Activated effector memory CD4-positive, alpha-beta T cell treated with Interleukin-2 at 50 U/mL for 16 hours (primary cell): ENCODE measurements at places on chromosomes 5 and 9.

GRCh38 chr9:33289496-33289895, 820 bp upstream of the NFX1 start:
- DNase-seq, result peak; percentile 13

DNA sequence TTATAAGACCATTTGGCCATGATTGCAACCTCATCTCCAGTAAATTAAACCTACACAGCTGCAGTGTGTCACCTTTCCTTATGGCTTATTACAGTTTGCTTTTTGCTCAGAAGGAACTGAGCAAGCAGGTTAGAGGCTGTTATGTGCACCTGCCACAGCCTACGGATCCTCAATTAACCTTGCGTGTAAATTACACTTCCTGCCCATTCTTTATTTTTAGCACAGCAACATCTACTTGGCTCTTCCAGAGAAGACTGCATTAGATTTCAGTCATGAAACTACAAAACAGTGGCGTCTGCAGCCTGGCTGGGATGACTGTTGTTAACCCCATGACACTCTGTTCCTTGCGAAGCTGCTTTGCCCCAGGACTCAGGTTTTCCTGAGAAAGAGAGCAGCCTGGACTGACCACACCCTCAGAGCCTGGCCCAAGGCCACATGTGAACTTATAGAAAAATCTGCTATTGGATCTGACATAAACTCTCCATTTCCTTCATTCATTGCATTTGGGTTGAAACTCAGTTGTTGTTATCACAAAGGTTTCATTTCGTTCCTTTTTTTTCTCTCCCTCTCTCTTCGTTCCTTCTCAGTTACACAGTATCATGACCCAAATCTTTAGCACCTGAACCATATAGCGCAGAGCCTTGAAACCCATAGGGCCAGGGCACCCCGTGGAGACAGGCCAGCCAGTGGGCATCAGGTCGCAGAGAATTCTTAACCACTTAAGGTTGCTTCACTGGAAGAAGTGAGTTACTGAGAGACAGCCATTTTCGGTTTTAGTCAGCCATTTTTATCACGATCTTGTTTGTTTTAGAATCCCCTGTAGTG, 138.6 kb downstream of the PALM2AKAP2 start:
- peak; percentile 12 for DNase-seq

GRCh38 chr5:75847561-75848021, 130.4 kb upstream of the POC5 start:
- no peak for DNase-seq

DNA sequence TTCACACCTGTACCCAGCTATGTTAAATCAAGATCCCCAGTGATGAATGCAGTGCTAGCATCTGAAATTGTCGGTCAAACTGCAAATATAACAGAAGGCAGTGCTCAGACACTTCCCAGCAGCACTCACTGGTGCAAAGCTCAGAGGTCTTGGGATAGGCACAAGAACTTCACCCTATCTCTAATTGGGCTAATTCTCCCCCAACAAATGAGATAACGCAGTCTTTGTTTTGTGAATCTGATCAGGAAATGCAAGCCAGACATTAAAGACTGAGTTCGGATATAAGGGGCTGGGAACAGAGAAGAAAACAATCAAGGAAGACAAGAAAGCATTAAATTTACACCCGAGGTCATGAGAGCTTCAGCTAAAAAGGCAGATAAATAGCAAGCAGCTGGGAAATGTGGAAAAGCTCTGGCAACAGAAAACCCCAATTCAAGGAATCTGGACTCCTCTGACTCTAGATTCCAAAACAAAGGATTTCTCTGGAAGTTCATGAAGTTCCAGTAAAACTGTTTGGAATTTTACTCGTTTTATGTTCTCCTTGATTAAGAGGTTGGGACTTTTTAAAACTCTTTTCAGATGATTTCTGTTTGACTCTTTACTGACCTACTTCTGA, 65.1 kb downstream of the GNA14 start:
- DNase-seq, result no peak

DNA sequence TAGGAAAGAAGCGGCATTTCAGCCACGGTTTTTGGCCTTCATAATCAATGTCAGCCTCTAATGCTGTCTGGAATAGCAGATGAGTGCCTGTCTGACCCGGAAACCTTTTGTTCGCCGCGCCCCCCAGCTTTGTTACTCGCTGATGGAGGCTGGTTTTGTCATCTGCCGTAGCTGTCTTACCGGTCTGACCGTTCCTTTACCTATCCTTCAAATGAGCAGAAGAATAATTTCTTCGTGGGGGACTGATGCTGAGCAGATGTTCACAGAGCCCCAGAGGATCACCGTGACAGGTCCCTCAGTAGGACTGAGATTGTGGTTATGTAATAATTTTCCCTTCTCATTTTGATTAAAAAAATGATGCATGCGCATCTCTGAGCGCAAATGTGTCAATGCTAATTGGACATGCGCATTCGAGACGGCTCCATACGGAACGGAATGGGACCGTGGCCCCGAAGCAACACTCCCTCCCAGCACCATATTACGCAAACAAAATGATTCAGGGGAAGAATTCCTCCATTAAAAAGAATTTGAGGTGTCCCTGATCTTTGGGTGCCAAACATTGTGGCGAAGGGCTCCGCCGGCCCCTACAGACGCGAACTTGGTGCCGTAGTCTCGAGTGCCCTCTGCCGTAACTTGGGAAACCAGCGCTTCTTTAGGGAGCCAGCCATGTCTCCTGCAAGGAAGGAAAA, 27.6 kb downstream of the TLX3 start:
- no peak for DNase-seq

GRCh38 chr5:2112173-2113025, 229.7 kb upstream of the IRX4 start:
- DNase-seq, result no peak

- DNase-seq, result no peak
Observed at GRCh38 chr5:120152472-120152871, 311.6 kb upstream of the PRR16 start.

DNA sequence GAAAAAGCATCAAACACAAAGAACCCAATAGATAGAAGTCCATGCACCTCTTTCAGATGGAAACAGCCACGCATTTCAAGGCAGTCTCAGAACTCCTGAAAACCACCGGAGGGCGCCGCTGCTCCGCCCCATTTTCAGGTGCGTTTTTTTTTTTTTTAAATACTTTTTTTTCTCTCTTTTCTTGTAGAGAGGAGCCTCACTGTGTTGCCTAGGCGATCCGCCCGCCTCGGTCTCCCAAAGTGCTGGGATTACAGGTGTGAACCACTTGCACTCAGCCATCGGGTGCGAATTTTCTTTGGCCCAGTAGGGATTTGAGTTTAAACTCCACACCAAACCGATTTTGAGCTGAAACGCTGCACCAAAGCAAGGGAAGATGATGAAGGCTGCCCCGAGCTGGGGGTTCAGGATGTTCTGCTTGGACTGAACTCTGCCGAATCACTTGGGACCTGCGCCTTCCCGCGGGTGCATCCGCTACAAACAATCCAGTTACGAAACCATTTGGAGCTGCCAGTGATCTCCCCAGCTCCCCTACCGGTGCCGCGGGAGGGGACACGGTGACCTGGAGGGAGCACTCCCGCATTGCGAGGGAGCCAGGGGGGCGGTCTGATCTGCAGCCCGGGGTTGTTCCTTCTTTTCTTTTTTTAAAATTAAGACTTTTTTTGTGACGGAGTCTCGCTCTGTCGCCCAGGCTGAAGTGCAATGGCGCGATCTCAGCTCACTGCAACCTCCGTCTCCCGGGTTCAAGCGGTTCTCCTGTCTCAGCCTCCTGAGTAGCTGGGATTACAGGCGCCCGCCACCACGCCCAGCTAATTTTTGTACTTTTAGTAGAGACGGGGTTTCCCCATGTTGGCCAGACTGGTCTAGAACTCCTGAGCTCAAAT, 1.4 kb downstream of the PTGR1 start:
- DNase-seq, result peak; percentile 51

GRCh38 chr5:158873104-158873503, 226.6 kb downstream of the EBF1 start:
- no peak for DNase-seq

DNA sequence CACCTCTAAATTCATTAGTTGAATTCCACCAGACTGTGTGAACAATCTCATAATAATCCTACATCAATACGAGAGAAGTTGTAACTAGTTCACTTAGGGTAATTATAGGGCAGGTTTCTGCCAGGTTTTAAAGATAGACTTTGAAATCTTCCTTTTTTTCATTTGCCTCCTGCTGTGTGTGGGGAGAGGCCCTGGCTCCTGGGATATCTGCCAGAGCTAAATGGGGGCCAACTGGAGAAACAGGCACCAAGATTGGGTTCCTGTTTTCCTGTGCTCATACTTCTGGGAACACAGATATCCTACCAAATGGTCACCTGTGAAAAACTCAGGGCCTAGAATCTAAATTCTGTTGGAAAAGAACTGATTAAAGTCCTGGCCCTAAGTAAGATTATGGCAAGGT, 42.3 kb downstream of the SH3RF2 start:
- DNase-seq, result no peak

GRCh38 chr9:118268046-118268445, 563.8 kb downstream of the TLR4 start:
- DNase-seq, result no peak

DNA sequence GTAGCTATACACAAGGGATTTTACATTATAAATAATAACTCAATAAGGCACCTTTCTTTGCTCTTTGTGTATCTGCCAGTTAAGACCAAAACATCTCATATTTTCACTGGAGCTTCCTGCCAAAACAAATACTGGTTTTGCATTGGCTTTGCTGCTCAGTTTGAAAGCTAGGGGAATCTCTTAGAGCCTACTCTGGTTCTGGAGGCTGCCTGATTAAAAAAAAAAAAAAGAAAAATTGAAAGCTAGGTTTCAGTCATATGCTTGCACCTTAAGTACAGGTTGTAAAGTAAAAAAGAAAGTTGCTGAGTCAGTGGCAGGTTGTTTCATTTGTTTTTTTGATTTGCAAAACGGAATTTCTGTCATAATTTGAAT, 2.3 kb downstream of the DENND4C start:
- no peak for DNase-seq

GRCh38 chr9:123868002-123868401, 61.9 kb downstream of the DENND1A start:
- no peak for DNase-seq

DNA sequence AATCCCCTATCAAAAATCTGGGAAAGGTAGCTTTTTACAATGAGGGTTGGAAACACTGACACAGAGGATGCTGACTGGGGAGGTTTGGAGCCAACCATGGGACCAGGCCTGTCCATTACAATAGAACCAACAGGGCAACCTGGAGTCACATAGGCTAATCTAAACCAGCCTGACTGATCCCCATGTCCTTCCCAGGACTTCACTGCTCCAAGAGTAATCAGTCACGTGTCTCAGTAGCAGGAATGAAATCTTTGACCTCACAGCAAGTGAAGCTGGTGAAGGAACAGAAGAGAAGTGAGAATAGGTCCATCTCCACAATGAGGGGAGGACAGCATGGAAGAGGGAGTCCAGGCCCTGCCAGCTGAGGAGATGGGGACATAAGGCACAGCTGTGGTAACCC, 16.0 kb upstream of the GLRX start:
- DNase-seq, result no peak

- no peak for DNase-seq
Observed at GRCh38 chr9:133342570-133342969, 5.4 kb downstream of the MED22 start.

GRCh38 chr5:75457691-75458090, 53.7 kb downstream of the CERT1 start:
- DNase-seq, result no peak

DNA sequence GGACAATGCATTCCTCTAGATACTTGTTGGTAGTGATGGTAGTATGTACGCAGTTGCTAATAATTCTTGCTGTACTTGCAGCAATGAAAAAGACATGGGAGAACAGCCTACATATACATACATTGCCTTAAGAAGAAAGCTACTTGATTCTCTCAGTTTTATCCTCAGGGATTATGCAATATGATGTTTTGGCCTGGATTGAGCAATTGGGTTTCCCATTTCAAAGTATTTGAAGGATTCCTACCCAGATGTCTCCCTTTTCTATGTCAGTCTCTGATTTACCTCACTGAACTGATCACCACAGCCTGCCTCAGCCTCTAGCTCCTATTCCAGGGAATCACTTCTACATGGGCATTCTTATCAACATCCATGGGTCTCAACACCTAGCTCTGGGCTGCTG, 210.1 kb upstream of the CDH10 start:
- no peak for DNase-seq

DNA sequence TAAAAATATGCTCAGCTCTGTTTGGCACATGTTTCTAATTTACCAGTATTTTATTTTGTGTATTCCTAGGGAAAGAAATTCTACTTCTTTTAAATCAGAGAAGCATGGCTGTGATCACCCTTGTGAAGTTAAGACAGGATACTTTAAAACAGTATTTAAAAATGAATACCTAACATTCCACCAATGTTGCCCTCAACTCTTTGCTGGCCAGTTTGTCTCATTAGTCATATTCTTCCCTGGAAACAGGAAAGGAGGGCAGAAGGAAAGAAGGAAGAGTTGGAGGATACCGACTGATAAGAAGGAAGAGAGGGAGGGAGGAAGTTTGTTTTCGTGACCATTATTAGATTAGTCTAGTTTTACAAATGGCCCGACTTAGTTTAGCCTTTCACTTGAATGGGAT, 137.4 kb downstream of the PLK2 start:
- DNase-seq, result no peak

DNA sequence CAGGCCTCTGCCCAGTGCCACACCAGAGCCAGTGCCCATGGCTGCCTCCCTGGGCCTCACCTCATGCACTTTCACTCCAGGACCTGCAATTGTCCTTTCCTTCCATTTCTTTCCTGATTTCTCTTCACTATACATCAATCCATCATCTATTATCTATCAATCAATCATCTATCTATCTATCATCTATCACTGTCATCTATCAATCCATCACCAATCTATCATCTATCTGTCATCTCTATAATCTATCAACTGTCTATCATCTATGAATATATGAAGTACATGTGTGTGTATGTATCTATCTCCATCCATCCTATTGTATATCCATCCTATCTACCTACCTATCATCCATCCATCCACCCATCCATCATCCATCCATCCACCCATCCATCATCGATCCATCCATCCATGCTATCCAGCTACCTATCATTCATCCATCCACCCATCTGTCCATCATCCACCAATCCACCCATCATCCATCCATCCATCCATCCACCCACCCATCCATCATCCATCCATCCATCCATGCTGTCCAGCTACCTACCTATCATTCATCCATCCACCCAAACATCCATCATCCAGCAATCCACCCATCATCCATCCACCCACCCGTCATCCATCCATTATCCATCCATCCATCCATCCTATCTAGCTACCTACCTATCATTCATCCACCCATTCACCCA, 26.9 kb downstream of the SLC6A3 start:
- DNase-seq, result no peak

DNA sequence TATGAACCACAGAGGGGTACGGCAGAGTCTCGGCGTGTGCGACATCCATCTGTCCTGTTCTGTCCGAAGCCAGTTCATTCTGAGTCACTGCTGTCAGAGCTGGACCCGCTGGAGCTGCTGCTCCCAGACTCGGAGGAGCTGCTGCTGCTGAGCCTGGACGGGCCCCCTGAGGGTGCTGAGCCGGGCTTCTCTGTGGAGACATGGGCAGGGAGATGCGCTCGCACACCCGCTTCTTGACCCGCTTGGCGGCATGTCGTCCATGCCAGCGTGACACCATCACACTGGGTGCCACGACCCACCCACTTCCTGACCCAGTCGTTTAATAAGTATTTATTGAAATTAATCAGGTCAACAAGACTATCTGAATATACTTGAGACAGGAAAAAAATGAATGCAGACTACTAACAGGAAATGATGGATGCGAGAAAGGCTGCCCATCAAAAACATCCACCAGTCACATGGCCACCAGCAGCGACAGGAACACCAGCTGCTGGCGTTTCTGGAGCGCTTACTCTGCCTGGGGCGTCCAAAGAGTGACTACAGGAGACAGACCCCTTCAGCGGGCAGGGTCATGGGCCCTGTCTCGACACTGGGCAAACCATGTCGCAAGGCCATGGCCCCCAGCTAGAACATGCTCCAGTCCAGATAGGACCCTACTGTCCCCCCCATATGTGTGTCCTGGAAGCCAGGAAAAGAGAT, 8.4 kb downstream of the BRD3OS start:
- no peak for DNase-seq
